Type B pancreatic cell (in vitro differentiated cells): ENCODE measurements at places on chromosomes 6 and 20. TPM values are rescaled to one million over a fixed set of nuclear protein-coding genes. Genes with fewer than 3 reads are reported as not detected.

The CRISP2 gene
- 0.48 and 0.58 TPM in 2 replicates for total RNA-seq

The CAPN11 gene
- total RNA-seq, result not detected in 2 replicates

The ADGRG6 gene
- 26.7 and 72.3 TPM in 2 replicates for total RNA-seq

The SLC16A10 gene
- 16.9 and 25.6 TPM in 2 replicates for total RNA-seq

The PTPRT gene
- 5.8 and 7.0 TPM in 2 replicates for total RNA-seq

The BMP6 gene
- 1.5 and 1.8 TPM in 2 replicates for total RNA-seq

The ALDH8A1 gene
- 0.46 and 0.55 TPM in 2 replicates for total RNA-seq

The GATA5 gene
- total RNA-seq, result 10.8 and 12.8 TPM in 2 replicates

The PXDC1 gene
- total RNA-seq, result 23.6 and 57.2 TPM in 2 replicates

The GABBR1 gene
- total RNA-seq, result 26.6 and 71.7 TPM in 2 replicates

The SLC32A1 gene
- not detected in 2 replicates for total RNA-seq

GRCh38 chr6:63740709-63741108 is 105.1 kb downstream of the PHF3 start:
- H3K27me3 ChIP-seq, result no peaks in the 10 kb centered on the region
- H3K4me1 ChIP-seq, result no peaks in the 10 kb centered on the region
- no peak overlapping the region for H3K4me3 ChIP-seq
- H3K36me3 ChIP-seq, result no peaks in the 10 kb centered on the region

- no peaks in the 10 kb centered on the region for H3K36me3 ChIP-seq
- H3K4me3 ChIP-seq, result no peak overlapping the region
- DNase-seq, result no peak
- H3K27ac ChIP-seq, result no peak overlapping the region
- peaks cover 6% of the 10 kb centered on the region for H3K27me3 ChIP-seq
- H3K4me1 ChIP-seq, result no peaks in the 10 kb centered on the region
Observed at GRCh38 chr6:88361298-88361697, 195.2 kb upstream of the CNR1 start.

- H3K27me3 ChIP-seq, result no peaks in the 10 kb centered on the region
- H3K4me1 ChIP-seq, result peaks cover 20% of the 10 kb centered on the region
- no peaks in the 10 kb centered on the region for H3K36me3 ChIP-seq
- DNase-seq, result no peak
Observed at GRCh38 chr6:2970034-2970685, 1.2 kb downstream of the SERPINB6 start.

DNA sequence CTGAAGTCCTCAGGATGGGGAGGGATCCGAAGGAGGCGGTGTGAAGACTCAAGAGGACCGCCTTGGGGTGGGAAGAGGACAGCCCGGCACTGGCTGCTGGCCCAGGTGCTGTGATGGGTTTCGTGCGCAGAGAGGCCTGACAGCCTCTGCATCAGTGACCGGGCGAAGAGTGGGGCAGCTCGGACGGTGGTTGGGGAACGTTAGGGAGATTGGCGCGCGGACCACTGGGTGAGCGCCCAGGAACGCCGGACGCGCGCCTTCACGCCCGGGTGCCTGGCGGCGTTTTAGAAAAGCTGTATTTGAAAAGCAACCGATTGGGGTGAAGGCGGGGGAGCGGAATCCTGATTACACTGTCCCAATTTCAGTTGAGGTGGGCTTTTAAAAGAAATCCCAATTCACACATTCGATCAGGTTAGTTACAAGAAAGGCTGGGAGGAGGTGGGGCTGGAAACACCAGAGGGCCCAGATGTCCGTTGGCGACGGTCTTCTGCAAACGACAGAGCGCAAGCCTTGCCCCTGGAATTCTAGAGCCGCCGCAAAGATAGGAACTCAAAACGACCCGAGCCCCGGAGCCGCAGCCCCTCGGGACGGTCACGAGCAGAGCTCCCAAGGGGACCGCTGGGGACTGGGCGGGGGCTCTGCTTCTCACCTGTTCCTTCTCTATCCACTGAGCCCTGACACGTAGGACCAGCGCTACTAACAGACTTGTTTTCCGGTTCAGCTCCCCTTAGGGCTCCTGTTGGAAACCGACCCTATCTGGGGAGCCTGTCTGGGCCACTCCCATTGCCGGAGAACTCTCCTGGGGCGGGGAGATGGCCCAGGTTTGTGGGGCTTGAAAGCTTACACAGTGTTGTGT is 8.5 kb upstream of the TRIM40 start:
- H3K36me3 ChIP-seq, result no peaks in the 10 kb centered on the region
- H3K27ac ChIP-seq, result peak overlapping the region; percentile 12
- peaks cover 94% of the 10 kb centered on the region for H3K27me3 ChIP-seq
- peaks cover 5% of the 10 kb centered on the region for H3K4me1 ChIP-seq

- H3K27ac ChIP-seq, result no peak overlapping the region
- H3K4me3 ChIP-seq, result no peak overlapping the region
- peaks cover 8% of the 10 kb centered on the region for H3K27me3 ChIP-seq
- DNase-seq, result no peak
- H3K4me1 ChIP-seq, result no peaks in the 10 kb centered on the region
Observed at GRCh38 chr6:40263970-40264369, 323.2 kb downstream of the LRFN2 start.

DNA sequence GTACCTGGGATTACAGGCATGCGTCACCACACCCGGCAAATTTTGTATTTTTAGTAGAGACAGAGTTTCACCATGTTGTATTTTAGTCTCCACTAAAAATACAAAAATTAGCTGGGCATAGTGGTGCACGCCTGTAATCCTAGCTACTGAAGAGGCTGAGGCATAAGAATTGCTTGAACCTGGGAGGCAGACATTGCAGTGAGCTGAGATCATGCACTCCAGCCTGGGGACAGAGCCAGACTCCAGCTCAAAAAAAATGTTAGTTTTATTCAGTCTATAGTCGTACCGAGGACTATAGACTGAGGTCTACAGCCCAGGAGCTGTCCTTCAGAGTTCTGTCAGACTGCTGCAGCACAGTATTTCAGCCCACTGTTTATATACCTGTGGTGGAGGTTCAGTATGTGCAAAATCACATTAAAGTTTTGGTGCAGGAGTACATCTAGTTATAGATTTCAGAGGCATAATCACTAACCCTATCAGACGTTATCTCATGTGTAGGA is 3.6 kb upstream of the CASP8AP2 start:
- peaks cover 3% of the 10 kb centered on the region for H3K36me3 ChIP-seq
- no peaks in the 10 kb centered on the region for H3K27me3 ChIP-seq
- DNase-seq, result no peak
- H3K4me3 ChIP-seq, result peak overlapping the region; percentile 44

GRCh38 chr6:63582579-63583231 is 10.4 kb downstream of the LOC128125822 start:
- H3K27me3 ChIP-seq, result no peaks in the 10 kb centered on the region
- DNase-seq, result no peak
- no peak overlapping the region for H3K4me3 ChIP-seq
- peaks cover 32% of the 10 kb centered on the region for H3K36me3 ChIP-seq
- H3K4me1 ChIP-seq, result no peaks in the 10 kb centered on the region

- H3K4me3 ChIP-seq, result no peak overlapping the region
- no peaks in the 10 kb centered on the region for H3K36me3 ChIP-seq
- no peak overlapping the region for H3K27ac ChIP-seq
- DNase-seq, result no peak
Observed at GRCh38 chr6:90425161-90425641, 128.6 kb upstream of the BACH2 start.

- H3K4me1 ChIP-seq, result no peaks in the 10 kb centered on the region
- DNase-seq, result no peak
- peaks cover 8% of the 10 kb centered on the region for H3K27me3 ChIP-seq
- no peaks in the 10 kb centered on the region for H3K36me3 ChIP-seq
Observed at GRCh38 chr20:36341331-36342020, 35.3 kb downstream of the DLGAP4 start.

DNA sequence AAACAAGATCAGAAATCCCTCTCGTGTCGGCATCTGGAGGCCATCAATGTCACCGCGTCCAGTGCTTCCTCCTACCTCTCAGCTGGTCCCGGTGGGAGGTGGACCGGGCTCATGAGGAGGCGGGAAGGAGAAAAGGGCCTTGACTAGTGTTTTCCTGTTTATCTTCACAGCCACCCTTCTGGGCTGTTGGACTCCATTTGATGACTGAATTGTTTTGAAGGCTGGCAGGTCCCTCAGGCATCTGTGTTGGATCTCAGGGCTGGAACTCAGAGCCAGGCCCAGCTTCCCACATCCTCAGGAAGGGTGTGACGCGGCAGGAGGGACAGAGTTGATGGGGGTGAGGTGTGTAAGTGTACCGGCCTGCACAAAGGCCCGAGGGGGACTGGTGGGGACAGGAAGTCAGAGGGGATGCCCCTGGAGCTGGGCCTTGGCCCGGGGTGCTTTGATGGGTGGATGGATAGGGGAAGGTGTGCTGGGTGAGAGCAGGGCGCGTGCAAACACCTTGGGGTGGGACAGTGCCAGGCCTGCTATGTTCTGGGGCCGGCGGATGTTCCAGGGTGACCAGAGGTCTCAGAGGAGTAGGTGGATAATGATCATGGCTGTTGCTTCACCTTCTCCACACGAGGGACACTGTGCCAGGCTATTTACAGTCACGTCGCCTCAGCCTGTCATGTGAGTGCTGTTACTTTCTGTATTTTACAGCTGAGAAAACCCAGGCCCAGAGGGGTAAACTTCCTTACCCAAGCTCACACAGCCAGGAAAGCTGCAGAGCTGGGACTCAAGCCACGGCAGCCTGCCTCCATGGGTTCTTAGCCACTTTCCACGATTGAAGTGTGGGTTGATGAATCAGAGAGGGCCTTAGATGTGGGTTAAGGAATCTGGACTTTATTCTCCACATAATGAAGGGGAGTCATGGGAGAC is 17.9 kb upstream of the CHMP4B start:
- peaks cover 25% of the 10 kb centered on the region for H3K4me1 ChIP-seq
- H3K36me3 ChIP-seq, result peaks cover 7% of the 10 kb centered on the region
- H3K27me3 ChIP-seq, result no peaks in the 10 kb centered on the region
- peak overlapping the region; percentile 79 for H3K27ac ChIP-seq
- H3K4me3 ChIP-seq, result no peak overlapping the region

DNA sequence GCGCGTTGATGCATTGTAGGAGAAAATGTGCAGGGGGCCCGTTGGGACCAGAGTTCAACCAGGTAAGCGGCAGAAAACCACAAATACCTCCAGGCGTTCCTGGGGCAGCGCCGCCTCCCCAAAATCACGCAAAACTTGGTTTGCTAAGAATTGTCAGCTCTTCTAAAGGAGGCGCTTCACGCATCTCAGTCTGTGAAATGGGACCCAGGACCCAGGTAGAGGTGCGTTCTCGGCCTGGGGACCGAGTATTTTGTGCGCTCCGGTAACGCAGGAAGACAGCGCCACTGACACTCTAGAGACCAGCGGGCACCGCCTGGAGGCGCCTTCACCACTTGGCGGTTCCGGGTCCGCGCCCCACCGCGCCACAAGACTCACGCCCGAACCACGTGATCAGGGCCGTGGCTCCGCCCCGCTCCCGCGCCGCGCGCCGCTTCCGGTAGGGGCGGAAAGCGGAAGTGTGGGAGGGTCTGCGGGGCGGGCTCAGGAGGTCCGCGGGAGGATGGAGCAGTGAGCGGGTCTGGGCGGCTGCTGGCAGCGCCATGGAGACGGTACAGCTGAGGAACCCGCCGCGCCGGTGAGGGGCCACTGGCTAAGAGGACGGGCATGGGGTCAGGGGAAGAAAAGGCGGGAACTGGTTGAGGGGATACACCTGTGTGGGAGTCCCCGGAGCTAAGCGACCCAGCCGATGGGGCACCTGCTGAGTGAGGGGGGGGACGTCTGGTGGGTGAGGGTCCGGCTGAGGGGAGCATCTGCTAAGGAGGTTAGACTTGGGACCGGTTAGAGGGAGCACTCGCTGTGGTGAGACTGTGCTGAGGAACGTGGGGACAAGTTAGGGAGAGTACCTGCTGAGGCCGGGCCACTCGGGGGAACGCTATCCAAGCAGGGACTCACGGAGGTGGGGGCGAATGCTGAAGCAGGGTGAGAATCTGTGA is at the start of gene STK4:
STK4 (plus strand) TSS at position 483 of the 932 bp plus-strand sequence; CDS start at position 540, 57 bp downstream.
- H3K4me1 ChIP-seq, result peaks cover 38% of the 10 kb centered on the region
- DNase-seq, result peak; percentile 95
- peak within 1 kb of the TSS; percentile 89 for H3K27ac ChIP-seq
- H3K27me3 ChIP-seq, result no peaks in the 10 kb centered on the region
- peak within 1 kb of the TSS; percentile 99 for H3K4me3 ChIP-seq

- H3K27me3 ChIP-seq, result no peaks in the 10 kb centered on the region
- DNase-seq, result no peak
- H3K36me3 ChIP-seq, result no peaks in the 10 kb centered on the region
- H3K4me3 ChIP-seq, result no peak overlapping the region
- no peak overlapping the region for H3K27ac ChIP-seq
- H3K4me1 ChIP-seq, result peaks cover 6% of the 10 kb centered on the region
Observed at GRCh38 chr6:158058171-158058651, 76.5 kb downstream of the SYNJ2 start.

DNA sequence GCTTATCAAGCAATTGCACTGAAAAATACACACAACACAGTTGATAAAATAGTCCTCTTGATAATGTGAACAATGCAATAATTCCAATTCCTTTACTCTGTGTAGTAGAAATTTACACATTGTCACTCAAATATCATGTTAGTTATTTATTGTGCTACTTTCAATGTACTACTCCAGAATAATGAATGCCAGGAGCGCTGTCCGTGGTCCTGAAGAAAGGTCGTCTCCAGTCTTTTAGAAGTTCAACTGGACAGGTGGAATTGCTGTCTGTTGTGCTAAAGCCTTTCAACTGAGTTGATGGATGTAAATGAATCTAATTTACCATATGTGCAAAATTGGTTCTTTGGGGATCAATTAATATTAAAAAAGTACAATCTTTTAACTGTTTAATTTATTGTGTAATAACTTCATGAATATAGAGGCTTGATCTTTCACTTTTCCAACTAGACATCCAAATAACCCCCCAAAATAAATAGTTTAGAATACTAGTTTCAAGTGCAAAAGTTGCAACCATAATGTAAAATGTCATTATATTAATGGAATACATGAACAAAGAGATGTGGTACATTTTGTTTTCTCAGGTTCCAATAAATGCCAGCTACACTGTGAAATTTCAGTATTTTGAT is 3.2 kb downstream of the GRIK2 start:
- H3K27ac ChIP-seq, result no peak overlapping the region
- no peak for DNase-seq
- H3K27me3 ChIP-seq, result peaks cover 86% of the 10 kb centered on the region
- H3K36me3 ChIP-seq, result no peaks in the 10 kb centered on the region

DNA sequence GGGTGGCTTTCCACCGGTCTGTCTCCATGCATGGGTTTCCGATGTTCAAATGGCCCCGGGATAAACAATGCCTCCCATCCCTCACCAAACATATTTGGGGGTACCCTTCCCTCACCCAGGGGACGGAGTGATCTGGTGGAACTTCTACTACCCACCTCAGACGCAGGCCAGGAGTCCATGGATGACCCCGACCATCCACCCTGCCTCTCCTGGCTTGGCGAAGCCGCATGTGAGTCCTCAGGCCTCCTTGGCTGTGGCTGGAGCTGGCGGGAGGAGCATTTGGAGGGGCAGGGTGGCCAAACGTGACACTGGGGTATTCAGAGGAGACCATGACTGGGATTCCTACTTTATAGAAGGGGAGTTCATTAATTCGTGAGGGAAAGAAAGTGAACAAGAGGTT is 45.9 kb upstream of the FRMD1 start:
- peaks cover 8% of the 10 kb centered on the region for H3K27me3 ChIP-seq
- no peaks in the 10 kb centered on the region for H3K36me3 ChIP-seq

- DNase-seq, result no peak
- no peak overlapping the region for H3K27ac ChIP-seq
- H3K27me3 ChIP-seq, result no peaks in the 10 kb centered on the region
Observed at GRCh38 chr6:84078335-84078734, 44.8 kb downstream of the MRAP2 start.
